ENCODE measurements at places on chromosomes 13 and 19.

DNA sequence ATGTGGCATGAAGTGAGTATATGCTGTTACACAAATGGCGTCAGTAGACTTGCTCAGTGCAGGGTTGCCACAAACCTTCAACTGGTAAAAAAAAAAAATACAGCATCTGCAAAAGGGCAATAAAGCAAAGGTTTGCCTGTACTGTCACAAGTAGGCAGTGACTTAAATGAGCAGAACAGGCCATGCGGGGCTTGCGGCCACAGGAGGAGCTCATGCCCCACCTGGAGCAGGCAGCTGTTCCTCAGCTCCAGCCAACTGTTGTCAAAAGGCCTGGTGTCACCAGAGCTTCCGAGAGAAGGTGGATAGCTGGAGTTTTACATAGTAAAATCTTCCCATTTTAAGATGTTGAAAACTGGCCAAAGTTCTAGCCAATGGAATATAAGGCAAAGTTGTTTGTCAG, 7.7 kb downstream of the ATP7B start:
- no peak for DNase-seq

GRCh38 chr13:31022928-31023530, 90.6 kb downstream of the TEX26 start:
- no peak for DNase-seq

GRCh38 chr13:33743438-33744368, 74.2 kb upstream of the RFC3 start:
- DNase-seq = no peak

DNA sequence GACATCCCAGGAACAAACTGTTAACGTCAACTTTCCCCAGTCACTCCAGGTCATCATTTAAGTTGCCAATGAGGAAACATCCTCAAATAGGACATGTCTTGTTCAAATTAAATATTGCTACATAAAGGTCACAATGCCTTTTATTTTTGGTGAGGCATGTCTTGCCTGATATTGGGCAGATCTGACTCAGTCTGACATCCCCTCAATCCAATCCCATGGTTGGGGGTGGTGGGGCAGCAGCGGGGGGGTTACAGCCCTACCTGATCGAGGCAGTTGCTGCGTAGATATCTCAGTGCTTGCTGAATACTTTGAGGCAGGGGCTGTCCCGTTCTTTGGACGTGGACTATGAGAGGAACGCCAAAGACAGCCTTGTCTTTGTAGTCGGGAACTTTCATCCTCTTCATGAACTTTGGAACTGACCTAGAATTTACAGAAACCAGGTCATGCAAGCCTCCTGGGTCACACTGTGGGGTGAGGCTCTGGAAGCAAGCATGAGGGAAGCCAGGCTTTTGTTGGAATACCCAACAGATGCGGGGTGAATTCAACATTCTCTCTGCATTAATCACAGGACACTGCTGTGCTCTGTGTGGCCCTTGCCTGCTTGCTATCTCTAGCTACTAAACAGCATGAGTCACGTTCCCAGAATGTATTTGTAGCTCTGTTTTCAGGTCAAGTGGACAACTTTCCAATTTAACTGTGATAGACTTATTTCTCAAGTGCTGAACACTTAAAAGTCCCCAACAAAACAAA, 109.8 kb downstream of the KL start:
- DNase-seq = no peak

- no peak for DNase-seq
Measured at GRCh38 chr19:1860821-1861598, 2.4 kb downstream of the KLF16 start.

DNA sequence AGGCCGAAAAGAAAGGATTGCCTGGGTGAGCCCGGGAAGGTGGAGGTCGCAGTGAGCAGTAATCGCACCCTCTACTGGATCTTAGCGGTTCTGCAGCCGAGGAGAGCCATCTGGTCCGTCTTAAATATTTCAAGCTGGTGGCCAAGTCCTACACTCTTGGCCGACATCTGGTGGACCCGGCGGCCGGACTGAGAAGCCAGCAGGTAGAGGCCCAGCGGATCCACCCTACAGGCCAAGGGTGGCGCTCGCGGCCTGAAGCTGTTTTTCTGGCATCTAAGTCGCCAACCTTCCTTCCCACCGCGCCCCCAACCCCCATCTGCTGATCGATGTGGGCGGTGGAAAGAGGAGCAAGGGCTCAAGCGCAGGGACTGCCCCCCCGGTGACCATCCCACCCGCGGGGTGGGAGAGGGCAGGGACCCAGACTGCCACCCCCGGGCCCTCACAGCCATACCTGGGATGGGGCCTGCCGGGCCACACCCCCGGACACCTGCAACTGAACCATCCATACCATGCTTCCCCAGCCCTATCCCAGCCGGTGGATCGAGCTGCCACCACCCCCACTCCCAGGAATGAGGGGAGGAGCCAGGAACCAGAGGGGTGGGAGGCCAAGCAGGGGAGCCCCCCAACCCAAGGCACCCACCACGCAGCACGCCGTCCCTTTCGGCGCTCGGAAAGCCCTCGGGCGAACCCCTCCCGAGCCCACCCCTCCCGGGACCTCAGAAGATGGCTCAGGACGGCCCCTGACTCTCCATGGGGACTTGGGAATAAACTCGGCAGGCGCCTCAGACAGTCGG, 46.3 kb upstream of the ZNF730 start:
- no peak for DNase-seq

- DNase-seq = no peak
Measured at GRCh38 chr13:95209109-95209508, 92.1 kb downstream of the ABCC4 start.

- no peak for DNase-seq
Measured at GRCh38 chr13:33537026-33537425, 251.5 kb upstream of the STARD13 start.

DNA sequence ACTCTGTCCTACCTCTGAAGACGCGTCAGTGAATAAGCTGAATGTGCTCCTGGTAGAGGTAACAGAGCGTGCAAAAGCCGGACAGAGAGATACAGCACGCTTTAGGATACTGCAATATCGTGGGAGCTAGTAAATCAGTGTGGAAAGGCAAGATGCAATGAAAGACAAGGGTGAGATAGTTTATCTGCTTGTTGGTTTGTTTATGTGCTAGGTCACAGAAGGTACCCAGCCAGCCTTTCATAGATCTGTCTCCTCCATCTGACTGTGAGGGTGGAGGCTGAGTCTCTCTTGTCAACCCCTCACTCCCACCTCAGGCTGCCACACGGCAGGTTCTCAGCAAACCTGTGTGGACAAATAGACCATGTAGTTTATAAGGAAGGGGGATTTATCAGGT, 904 bp upstream of the GIPC1 start:
- no peak for DNase-seq

DNA sequence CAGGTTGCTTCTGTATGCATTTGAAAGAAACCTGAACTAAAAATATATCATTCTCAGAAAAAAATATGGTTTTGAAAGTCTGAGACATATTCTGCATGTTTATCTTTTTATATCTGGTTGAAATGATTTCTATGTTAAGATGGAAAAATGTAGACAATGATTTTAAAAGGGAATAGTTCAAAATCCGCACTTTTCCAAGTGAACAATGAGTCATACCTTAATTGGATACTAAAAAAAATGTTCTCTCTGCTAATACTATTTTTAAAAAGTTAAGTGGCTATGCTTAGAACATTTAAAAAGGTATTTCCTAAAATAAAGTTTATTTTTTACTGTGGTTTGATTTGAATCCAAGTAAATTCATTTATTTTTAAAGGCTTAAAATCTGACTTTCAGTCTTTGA, 801.4 kb downstream of the SLITRK6 start:
- DNase-seq = no peak

DNA sequence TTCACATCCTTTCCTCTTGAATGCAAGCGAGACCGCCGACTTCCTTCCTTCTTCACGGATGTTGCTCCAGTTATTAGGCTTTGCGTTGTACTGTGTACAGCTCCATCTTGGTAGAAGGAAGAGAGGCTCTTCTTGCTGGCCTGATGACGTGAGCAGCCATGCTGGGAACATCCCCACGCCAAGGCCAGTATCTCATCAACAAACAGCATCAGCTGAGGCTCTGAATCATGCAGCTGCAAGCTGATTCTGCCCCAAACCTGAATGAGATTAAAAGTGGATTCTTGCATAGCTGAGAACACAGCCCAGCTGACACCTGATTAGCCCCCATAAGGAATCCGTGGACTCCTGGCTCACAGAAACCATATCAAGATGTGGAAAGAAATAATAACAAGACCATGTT, 809.6 kb downstream of the EFNB2 start:
- DNase-seq = no peak

DNA sequence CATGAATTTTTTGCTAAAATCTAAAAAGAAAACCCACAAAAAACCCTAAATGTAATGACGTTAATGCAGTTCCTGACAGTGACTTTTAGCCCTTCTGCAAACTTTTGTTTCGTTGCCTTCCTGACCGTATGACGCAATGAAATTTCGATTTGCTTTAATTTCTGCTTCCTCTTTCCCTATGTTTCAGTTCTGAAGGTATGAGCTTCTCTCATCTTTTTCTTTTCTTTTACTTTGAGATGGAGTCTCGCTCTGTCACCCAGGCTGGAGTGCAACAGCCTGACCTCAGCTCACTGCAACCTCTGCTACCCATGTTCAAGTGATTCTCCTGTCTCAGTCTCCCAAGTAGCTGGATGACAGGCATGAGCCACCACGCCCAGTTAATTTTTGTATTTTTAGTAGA, 6.1 kb upstream of the LILRA5 start:
- no peak for DNase-seq

GRCh38 chr19:31572102-31572975, 223.1 kb upstream of the TSHZ3 start:
- DNase-seq = no peak

DNA sequence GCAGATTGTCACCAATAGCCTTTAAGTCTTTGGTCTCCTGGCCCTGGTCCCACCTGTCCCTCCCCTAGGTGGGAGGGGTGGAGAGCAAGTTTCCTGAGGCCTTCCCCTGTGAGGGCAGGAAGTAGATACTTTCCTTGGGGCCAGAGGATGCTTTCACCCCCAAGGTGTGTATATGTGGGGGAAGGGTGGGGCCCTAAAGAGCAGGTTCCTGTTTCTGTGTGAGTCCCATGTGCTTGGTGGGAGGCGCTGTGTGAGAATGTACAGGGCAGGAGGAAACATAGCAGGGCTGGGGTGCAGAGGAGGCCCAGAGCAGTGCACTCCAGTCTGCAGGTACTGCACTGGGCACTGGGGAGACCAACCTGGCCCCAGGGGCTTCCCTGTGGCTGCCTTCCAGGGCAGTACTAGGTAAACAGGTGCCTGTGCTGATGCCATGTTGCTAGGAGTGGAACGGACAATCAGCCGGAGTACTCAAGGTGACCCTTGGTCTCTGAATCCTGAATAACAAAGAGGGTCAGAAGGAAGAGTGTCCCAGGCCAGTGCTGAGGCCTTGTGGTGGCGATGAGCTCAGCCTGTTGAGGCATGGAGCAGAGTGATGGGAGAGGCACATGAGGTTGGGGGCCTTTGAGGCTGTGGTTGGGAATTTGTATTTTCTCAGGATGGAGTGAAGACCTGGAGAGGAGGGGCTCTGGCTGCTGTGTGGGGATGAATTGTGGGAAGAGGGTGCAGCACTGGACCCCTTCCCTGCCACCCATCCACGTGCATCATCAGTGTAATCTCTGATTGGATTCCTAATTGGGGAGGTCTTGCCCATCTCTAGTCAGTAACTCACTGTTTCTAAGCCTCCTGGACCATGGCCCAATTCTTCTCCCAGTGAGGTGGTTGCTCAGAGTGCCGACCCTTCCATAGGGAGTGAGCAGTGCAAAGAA, 5.1 kb downstream of the EGLN2 start:
- DNase-seq = no peak

DNA sequence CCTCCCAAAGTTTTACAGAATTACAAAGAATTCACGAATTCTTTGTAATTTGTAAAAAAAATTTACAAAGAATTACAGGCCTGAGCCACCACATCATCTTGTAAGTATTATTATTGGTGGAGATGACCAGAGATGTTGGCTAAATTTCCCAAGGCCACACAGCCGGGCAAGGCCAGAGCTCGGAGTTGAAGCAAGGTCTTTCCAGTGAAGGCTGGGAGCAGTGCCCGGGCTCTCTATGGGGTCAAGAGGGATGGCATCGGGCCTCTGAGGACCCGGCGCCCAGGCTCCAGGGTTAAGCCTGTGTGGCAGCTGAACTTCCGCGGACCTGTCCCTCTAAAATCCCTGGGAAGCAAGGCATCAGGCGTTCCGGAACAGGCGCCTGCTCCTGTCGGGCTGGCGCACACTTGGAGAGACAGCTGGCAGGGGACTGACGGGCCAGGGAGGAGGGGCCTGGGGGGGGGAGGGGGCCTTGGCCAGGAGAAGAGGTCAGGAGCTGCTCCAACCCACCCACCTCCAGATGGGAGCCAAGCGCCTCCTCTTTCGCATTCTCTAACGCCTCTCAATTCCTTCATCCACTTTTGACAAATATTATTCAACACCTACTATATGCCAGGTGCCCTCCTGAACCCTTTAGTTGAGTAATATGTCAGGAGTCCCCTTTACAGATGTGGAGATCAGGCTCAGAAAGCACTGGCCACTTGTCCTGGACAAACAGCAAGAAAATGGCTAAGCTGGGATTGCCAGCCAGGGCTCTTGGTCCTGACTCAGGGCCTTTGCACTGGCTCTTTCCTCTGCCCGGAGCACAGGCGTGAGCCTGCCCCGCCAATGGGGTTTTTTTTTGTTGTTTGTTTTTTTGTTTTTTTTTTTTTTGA, 36.8 kb upstream of the SEMA6B start:
- no peak for DNase-seq

DNA sequence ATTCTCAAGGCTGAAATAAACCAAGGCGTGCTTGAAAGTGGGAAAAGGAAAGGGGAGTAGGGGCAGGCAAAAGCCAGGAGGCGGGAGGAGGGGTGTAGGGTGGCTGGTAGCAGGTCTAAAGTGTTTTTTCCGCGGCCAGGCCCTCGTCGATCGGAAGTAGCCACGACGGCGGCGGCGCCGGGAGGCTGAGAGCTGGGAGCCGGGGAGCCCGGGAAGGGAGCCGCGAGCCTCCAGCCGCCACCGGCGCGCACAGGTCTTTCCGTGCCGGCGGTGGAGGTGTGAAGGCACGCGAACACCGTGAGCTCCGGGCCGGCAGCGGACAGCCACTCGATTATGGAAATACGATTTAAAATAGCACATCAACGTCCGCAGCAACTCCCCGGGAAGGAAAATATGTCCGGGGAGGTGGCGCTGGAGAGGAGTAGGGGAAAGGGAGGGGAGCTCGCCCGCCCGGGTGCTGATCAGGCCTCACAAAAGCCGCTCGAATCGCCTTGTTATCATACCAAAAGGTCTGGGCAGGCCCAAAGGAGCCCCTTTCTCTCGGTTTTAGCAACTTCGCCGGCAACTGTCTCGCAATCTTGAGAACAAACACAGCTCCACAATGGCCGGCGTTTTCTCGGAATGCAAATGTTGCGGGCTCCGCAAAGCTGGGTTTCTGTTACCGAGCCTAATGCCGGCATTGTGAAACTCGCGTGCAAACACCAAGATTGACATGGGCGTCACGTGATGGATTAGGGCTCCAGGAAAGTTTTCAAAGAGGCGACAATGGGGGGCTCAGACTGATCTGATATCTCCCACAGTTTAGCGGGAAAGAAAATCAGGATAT, 2.9 kb upstream of the PCDH8 start:
- DNase-seq = no peak

- no peak for DNase-seq
Measured at GRCh38 chr13:103003631-103004030, 62.6 kb downstream of the SLC10A2 start.

Data from stimulated activated CD8-positive, alpha-beta memory T cell treated with anti-CD3 and anti-CD28 coated beads, Interleukin-7, amount 100 ng/mL, for 48 hours (primary cell).